ENCODE measurements at places on chromosomes 1 and 21.

DNA sequence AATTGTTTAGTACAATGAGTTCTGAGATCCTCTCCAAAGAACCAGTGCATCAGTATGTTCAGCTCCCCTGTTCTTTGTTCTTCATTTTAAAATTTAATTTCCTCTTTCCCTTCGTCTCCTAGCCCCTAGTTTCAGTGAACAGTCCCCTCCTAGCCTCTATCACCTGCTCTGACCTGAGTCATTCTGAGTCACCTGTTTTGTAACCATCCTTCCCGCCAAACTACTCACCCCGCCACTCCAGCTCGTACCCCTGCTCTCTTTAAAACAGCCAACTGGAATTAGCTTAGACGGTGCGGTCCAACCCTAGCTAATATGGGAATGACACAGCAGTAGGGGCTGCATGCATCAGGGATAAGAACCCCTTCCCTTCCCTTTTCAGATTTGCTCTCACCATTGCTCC is 16.8 kb upstream of the ERVH48-1 start:
- no peak for DNase-seq

- DNase-seq = no peak
Observed at GRCh38 chr1:230348386-230349019, 77.6 kb downstream of the PGBD5 start.

DNA sequence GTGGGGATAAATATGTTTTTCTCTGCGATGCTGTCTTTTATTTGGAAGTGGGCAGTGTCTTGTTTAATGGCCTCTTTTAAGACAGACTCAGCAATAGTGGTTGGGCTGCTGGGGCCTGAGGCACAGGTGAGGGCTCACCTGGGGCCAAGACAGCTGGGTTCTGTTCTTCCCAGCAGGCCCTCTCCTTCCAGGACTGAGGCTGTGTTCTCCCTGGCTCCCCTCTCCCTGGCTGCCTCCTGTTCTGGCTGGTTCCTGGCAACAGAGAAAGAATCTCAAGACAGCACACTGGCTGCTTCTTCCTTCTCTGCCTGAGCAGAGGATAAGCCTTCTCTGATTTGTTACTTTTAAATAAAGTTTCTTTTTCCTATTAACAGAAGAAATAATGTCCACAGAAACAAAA is 7.4 kb upstream of the GRHL3 start:
- DNase-seq = no peak

- DNase-seq = no peak
Observed at GRCh38 chr1:12012560-12013316, 6.6 kb upstream of the MIIP start.

DNA sequence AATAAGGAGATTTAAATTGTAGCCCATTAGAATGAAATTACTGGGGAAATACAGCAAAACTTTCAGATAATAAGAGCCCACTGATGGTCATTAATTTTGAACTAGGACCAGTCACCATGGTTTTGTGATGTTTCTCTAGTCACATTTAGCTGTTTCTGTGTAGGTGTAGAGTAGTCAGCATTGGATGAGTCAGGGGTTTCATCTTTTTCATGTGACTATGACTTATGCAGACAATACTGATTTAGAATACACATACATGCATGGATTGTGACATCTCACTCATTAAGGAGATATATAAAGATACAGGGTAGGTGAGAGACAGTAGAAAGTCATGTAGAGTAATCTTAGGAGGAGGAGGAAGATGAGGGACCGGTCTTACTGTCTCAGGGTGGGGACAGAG is 1192.7 kb downstream of the KCNT2 start:
- no peak for DNase-seq

DNA sequence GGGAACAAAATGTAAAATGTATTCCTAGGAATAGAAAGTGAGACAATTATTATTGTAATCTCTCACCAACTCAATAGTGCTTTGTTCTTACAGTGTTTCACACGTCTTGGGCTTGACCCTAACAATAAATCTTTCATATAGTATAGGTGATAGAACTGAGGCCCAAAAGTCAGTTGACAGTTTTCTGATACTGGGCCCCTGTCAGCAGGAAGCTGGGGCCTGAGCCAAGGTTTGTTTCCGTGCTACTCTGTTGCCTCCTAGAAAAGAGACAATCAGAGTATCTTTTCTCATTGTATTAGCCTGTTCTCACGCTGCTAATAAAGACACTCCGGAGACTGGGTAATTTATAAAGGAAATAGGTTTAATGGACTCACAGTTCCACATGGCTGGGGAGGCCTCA is 5.0 kb downstream of the RRP1B start:
- no peak for DNase-seq
